ENCODE measurements at places on chromosomes 2 and 18.

GRCh38 chr2:61425605-61426155 lies 45.2 kb downstream of the USP34 start:
- DNase-seq, result no peak

- DNase-seq, result no peak
Measured at GRCh38 chr18:23650968-23651927, 11.5 kb downstream of the ANKRD29 start.

GRCh38 chr2:75071766-75072165 lies 113.3 kb downstream of the POLE4 start:
- DNase-seq, result no peak

GRCh38 chr2:124035001-124035400 lies 9.9 kb downstream of the CNTNAP5 start:
- no peak for DNase-seq

DNA sequence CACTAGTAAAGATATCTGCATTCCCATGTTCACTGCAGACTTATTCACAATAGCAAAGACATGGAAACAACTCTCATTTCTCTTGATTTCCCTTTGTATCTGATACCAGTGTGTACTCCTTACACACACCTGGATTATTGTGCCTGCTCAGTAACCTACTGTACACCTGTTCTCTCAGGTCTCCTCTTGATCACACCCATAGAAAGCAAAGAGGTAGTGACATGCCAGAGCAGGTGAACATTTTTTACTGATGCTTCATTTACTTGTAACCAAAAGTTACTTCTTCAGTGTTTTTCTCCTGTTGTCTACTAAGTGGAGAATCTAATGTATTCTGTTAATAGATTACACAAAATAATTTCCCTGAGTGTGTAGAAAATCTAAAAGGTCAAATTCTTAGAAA lies 46.8 kb downstream of the CDH19 start:
- DNase-seq, result no peak

DNA sequence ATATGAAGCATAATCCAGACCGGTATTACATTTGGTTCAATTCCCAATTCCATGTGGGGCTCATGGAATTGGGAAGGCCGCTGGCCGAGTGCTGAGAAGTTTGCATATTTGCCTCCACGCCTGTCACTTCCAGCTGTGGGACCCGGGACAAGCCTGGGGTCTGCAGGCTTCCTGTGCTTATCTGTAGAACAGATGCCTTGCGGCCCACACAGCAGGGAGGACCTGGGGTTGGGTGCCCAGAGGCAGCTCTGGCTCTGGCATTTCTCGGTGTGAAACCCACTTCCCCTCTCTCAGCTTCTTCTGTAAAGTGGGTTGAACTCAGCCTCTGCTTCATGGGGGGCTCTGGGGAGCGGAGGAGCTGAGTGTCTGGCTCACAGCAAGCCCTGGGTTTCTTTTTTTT lies 97.9 kb downstream of the SH3BP4 start:
- peak; percentile 45 for DNase-seq

DNA sequence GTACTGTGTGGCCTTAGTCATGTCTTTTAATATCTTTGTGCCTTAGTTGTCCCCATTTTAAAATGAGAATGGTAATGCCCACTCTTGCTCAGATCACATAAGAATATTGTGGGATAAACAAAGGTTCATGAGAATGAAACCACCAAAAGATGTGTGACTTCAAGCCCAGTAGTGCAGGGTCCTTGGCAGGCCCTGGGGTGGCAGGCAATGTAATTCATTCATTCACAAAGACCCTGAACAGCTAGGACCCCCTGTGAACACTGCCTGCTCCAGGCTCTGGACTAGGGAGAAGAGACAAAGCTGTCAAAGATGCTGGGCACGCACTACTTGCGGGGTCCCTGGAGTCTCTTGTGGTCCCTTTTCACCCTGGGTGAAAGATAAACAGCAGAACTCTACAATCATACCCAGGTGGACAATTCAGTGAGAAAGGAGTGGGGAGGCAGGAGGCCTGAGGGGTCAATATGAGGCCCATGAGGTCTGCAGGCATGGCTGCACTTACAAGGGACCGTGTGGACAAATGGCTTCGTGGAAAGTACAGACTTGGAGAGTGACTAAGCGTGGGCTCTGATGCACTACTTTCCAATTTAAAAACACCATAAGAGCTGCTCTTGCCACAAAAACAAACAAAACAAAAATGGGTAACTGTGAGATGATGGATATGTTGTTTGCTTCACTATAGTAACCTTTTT lies 136.1 kb downstream of the SMAD7 start:
- DNase-seq, result no peak

GRCh38 chr18:35458271-35458670 lies 39.5 kb downstream of the INO80C start:
- no peak for DNase-seq

DNA sequence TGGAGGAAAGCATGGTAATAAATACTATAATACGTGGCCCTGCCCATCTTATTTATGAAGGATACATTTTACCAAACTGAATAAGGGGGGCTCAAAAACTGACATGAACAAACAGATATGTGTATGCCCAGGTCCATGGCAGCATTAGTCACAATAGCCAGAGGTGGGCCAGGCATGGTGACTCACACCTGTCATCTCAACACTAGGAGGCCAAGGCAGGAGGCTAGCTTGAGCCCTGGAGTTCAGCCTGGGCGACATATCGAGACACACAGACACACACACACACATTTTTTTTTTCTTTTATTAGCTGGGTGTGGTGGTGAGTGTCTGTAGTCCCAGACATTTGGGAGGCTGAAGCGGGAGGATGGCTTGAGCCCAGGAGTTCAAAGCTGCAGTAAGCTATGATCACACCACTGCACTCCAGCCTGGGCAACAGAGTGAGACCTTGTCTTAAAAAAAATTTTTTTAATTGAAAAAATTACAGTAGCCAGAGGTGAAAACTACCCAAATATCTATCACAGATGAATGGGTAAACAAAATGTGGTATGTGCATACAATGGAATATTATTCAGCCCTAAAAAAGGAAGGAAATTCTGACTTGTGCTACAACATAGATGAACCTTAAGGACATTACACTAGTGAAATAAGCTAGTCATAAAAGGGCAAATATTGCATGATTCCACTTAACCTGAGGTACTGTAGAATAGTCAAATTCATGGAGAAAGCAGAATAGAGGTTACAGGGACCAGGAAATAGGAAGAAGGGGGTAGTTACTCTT lies 8.0 kb downstream of the ATP8B1 start:
- no peak for DNase-seq

GRCh38 chr2:160551259-160551658 lies 57.7 kb upstream of the RBMS1 start:
- peak; percentile 47 for DNase-seq

DNA sequence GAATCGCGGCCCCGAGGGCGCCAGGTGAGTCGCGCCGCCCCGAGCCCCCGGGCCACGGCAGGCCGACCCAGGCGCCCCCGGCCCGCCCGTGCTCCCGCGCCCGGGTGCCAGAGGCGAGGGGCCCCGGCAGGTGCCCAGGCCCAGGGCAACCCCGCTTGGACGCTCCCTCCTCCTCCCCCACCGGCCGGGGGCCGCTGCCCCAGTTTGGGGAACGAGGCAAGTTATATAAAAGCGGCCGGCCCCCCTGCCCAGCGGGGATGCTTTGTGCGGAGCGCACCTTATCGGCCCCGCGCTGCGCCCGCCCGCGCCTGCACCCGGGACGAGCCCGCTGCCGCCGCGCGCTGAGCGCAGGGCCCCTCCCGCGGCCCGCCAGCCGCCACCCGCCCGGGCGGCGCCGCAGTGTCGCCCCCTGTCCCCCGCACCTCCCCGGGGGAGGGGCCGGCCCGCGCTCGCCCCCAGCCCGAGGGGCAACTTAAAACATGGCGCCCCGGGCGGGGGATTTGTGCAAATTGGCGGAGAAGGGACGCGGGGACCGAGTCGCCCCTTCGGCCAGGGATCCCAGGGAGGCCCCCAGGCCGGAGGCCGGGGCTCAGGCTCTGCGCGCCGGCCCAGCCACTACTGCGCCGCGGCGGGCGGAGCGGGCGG lies 639 bp downstream of the EPB41L3 start:
- peak; percentile 15 for DNase-seq

DNA sequence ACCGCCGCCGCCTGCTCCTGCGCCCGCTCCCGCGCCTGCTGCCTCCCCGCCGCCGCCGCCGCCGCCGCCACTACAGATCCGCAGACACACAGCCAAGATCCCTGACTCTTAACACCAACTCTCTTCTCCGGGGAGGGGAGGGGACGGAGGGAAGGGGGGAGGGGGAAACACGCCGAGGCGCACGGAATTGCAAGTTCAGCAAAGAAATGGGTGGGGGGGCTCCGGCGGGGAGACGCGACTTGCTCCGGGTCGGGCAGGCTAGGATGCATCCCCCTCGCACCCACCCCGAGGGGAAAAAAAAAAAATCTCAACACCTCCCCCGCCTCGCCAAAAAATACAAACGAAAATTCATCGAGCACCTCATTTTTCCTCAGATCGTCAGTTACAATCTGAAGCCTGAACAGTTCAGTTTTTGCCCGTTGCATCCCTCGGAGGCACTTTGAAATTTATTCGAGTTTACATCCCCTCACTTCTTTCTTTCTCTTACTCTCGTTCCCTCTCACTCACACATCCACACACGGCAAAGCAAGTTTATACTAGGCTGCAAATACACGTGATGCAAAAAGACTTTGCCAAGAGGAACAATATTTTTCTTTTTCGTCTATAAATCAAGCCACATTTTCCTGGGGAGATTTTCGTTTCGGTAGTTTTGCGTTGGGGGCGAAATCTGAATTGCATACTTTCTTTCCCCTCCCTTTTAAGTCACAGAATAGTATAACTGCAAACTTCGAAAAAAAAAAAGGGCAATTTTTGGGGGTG lies at the start of gene TCF4:
Gene TCF4, minus strand, starts transcription at position 82 of the 759 bp plus-strand sequence. CDS start 1,076 bp downstream, outside the sequence.
- DNase-seq, result peak; percentile 74

GRCh38 chr2:150479075-150479915 lies 8.2 kb downstream of the RND3 start:
- no peak for DNase-seq

GRCh38 chr2:19021100-19021476 lies 337.3 kb downstream of the OSR1 start:
- DNase-seq, result no peak

GRCh38 chr2:88209521-88210131 lies 39.5 kb downstream of the THNSL2 start:
- DNase-seq, result no peak

DNA sequence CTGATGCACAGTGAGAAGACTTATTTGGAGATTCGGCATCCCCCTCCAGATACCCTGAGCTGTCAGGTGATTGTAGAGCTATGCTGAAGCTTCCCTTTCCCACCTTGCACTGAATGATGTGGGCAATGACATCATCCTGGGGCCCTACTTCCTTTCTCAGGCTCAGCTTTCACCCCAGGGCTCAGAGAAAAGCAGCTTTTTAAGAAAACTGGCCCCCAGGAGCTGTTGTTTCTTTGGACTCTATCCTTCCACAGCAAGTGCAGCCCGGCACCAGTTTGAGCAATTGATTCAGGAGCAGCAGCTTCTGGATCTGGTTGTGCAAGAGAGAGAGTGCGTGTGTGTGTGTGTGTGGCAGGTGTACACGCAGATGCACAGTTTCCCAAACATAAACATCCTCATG lies 251.3 kb downstream of the ANAPC1 start:
- DNase-seq, result peak; percentile 44

DNA sequence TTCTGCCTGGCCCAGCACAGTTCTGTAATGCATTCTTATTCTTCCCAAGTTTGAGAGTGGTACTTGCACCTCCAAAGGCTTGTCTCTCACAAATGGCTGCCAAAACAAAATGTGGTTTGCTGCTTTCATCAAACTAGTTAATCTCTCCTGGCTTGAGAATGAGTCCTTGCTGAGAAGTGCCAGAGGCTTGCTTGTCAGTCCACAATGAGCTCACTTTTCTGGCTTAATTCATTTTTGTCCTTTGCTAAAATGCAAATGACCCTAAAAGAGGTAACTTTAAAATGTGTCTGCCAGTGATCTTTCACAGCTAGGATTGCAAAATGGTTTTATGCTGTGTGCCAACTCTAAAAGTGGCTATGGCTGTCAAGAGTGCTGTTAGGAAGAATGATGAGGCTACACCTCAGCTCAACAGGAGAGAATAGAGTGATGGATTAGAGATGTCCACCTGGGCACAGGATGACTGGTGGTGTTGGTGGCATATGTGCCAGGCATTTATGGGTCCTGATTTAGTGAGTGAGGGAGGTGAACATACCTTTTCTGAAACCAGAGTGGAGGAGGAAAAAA lies 291.2 kb upstream of the HNMT start:
- DNase-seq, result no peak

GRCh38 chr2:143705108-143705707 lies 576.0 kb downstream of the ARHGAP15 start:
- peak; percentile 27 for DNase-seq

DNA sequence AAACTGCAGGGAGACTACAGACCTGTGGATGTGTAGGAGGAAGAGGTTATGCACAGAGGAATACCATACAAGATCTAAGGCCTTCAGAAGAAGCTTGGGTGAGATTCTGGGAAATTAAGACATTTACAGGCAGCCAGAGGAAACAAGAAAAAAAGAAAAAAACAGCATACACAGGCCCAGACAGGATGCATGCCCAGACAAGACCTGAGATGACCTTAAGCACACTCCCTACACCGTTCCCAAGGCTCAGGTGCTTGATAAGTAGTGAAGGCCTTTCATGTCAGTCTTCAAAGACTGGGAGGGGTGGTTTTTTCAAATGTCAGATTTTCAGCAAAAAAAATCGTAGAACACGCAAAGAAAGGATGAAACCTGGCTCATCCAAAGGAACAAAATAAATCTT lies 83.0 kb downstream of the CCDC138 start:
- no peak for DNase-seq

DNA sequence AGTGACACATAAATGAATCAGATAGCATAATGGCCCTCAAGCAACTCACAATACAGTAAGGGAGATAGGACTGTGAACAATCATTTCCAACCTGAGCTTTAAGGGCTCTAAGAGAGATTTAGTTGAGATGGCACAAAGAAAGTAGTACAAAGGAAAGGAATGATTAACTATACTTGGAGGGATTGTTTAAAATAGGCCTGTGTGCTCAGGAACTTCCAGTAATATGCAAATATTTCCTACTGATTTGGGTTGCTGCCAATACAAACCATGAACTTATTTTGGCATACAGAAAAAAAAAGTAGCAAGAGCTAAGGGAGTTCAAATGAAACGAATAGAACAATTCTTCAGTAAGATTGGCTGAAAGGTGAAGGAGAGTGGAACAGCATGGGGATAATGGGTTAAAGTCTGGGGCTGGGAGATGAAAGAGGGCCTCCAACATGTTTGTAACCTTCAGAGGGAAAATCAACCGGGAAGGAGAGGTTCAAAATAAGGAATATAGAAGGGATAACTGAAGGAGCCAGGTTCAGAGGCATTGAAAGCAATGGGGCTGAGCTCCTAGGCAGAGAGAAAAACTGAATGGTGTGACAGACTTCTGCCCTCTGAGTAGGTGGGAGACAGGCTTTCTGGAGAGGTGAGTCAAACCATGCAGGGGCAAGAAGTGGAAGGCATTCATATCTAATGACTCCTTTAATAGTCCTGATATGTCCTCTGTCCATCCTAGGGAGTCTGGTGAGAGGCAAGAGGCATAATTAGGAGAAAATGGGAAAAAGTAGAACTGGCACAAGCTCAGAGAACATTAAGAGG lies 83.5 kb downstream of the DNAH7 start:
- DNase-seq, result no peak

DNA sequence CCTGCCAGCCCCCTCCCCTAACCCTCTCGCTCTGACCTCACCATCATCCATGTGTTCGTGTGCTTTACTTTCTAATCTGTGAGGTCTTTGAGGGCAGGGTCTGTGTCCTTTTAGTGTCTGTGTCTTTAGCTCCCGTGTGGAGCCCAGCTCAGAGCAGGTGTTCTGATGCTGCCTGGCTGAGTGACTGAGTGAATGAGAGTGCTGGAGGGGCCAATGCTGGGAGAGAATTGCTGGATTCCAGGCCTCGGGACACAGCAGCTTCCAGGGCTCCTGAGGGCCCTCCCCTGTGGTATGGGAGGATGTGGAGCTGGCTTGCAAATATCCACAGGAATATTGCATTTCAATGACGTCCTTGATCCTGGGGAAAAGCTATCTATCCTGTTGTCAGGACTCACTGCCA lies 160.6 kb downstream of the ANKRD30B start:
- DNase-seq, result no peak
